HT1080 (cell line): ENCODE measurements at places on chromosomes 4 and X. TPM values are rescaled to one million over a fixed set of nuclear protein-coding genes. Genes with fewer than 3 reads are reported as not detected.

The NEIL3 gene
- 12.6 and 13.1 TPM in 2 replicates for total RNA-seq

GRCh38 chr4:84994280-84994679, 27.8 kb upstream of the WDFY3 start:
- DNase-seq, result no peak

GRCh38 chrX:4622486-4623167, 909.2 kb upstream of the PRKX start:
- DNase-seq, result no peak

- no peak for DNase-seq
Observed at GRCh38 chr4:113311047-113311446, 261.6 kb downstream of the ANK2 start.

The NDUFC1 gene
- total RNA-seq, result 106 and 109 TPM in 2 replicates

The PABPC5 gene
- total RNA-seq, result not detected in 2 replicates

DNA sequence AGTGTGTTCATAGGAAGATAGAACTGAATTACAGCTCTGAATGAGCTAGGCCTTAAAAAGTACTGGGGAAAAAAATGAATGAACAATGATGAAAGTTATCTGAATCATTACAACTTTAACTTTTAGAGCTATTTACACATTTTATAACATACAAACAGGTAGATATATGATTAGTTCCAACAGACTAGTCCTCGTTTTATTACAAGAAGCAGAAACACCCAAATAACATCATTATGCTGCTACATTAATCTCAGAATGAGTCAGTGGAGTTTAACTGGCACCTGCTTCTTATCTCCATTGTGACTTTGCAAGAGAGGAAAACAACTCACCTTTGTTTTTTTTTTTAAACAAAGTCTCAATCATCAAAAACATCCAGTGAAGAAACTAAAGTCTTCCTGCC, 15.2 kb downstream of the ATP8A1 start:
- DNase-seq, result no peak

DNA sequence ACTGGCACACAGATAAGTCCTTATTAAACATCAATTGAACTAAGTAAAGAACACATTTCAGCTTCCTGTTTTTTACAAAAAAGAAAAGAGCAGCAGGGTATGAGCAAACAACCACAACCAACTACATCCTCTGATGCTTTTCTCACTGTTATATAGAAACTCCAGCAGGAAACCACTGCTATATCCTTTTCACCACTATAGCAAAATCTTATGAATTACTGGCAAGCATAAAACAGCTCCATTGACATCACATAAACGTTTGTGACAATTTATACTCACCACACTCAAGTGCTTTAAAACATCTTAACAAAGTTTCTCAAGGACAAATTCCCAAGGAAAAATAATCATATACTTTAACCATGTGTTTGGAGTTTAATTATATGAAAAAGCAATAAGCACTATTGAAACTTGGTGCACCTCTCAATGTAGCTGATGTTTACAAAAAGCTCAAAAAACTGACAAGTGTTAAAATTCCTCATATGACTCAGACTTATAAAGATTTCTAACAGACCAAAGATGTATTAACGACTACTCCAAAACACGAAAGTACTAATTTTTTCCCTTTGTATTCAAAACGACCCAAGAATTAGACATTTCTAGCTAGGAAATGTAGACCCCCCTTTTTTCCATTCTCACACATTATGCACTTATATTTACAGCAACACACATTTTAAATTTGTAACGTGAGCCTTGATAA, 12.9 kb downstream of the GPRIN3 start:
- DNase-seq, result no peak

GRCh38 chr4:125722009-125722408, 407.3 kb downstream of the FAT4 start:
- DNase-seq, result no peak

The MAGEA8 gene
- not detected in 2 replicates for total RNA-seq

DNA sequence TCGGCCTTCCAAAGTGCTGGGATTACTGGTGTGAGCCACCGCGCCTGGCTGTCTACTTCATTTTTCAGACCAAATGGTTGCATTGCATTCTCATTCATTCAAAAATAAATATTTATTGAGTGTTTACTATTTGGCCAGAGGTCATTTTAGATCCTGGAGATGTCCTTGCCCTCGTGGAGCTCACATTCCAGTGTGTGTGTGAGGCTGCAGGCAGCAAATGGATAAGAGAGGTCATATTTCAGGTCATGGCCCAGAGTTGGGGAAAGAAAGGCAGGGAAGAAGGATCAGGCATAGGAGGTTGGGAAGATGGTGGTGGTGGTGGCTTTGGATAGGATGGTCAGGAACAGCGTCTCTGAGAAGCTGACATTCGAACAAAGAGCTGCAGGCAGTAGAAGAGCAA, 119.1 kb downstream of the CEP135 start:
- DNase-seq, result no peak

DNA sequence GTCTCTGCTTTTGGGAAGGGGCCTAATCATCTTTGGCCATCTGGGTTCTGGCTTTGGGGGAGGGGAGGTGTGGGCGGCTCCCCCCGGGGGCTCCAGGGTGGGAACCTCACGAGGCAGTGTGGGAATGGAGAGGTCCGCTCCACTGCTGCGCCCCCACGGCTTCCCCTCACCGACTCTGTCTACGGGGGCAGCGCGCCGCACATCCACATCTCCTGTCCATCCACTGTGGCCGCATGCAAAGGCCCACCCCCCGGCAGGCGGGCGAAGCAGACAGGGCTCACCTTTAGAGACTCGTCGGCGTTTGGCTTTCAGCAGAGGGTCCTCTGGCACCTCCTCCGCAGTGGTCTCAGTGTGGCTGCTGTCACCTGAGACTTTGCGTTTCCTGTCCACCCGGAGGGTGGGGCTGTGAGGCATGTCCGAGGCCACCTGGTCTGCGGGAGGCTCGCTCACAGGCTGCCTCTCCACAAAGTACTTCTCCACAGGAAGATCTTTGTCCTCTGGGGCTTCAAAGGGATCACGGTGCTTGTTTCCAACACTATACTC, 33.6 kb downstream of the BCOR start:
- no peak for DNase-seq

The CT47A1 gene
- not detected in 2 replicates for total RNA-seq

GRCh38 chrX:136467303-136467702, 20.4 kb upstream of the BRS3 start:
- no peak for DNase-seq

DNA sequence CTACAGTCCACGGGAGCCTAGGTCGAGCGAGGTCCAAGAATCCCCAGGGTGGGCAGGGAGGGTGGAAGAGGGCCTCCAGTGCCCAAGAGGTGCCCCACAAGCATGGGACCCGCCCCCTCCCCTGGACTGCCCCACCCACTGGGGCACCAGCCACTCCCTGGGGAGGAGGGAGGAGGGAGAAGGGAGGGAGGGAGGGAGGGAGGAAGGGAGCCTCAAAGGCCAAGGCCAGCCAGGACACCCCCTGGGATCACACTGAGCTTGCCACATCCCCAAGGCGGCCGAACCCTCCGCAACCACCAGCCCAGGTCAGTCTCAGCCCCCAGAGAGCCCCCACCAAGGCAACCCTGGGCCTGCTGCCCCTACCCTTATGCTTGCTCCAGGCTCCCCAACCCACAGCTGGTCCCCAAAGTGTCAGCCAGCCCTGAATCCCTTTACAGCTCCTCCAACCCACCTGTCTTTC, at the start of gene GATA1:
TSS of gene GATA1 (plus strand) at position 250 of the 460 bp plus-strand sequence. CDS start 4,520 bp downstream, outside the sequence.
- no peak for DNase-seq

GRCh38 chr4:19213388-19213787, 1038.3 kb upstream of the SLIT2 start:
- DNase-seq, result peak; percentile 4
